ENCODE measurements at places on chromosomes 5 and 9.

DNA sequence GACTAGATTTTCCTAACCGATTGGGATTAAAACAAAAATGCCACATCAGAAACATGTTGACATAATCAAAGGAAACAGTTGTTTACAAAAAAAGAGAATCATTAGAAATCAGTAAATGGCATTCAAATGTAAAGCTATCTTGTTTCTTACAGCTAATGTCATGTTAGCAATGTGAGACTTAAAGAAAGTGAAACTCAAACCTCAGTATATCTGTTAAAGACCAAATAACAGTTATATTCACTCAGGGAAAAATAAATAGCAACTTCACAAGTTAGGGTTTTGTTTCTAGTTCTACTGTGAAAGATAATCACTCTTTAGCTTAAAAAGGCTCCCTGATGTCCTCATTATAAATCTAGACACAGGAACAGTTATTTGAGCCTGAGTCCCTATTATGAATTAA, 189.3 kb upstream of the EFNA5 start:
- no peak for DNase-seq

GRCh38 chr9:114825126-114825795, 19.4 kb upstream of the TNFSF15 start:
- no peak for DNase-seq

DNA sequence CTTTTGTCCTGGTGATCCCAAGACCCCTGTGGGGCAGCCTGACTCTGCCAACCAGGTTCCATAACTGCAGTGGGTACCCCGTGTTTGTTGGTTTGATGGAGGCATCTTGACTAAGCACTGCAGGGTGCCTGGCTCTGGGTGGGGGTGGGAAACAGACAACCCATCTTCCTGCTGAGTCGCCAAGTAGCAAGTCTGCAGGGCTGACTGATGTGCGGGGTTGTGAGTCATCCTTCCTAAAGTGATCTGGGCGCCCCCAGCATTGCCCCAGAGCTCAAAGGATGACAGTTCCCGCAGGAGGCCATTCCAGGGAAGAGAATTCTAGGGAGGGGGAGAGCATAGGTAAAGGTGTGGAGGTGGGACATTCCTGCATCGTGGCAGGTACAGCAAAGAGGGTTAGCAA, 23.5 kb downstream of the DAB2IP start:
- DNase-seq: no peak

DNA sequence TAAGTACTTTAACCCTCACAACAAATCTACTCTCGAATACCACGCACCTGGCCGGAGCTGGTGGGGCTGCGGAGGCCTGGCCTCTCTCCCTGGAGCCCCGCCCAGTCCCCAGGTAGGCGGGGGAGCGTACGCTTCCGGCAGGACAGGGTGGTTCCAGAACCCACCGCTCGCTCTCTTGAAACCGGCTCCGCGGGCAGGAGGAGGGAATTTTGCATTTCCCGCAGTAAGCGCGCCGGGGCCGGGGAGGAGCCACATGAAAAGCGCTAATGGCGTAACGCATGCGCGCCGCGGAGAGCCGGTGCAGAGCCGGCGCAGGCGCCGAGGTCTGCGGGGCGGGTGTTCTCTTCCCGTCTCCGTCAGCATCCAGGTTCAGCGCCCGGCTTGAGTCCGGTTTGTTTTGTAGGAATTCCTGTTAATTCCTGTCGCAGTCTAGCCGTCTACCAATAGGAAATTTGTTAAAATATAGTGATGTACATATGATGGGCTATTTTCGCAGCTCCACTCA, 20.8 kb downstream of the CAVIN4 start:
- peak; percentile 71 for DNase-seq

DNA sequence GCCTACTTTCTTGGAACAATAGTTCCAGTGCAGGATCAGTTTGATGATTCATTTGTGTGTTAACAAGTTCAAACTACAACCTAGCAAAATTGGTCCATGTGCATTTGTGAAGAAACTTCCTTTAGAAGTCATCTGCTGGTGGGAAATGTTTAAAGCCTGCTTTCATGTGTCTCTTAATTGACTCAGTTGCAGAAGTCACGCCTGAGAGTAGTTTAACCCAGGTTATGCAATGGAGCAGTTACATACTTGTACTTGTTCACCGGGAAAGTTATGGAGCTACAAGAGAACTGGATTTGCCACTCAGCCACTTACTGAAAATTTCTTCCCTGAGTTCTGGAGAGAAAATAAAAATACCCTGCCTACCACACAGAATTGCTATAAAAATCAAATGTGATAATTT, 1397.8 kb downstream of the PTPRD start:
- no peak for DNase-seq

- DNase-seq: no peak
These were observed 40.0 kb downstream of the GABRG2 start for GRCh38 chr5:162107591-162107990.

GRCh38 chr5:169571355-169571754, 12.2 kb upstream of the SPDL1 start:
- no peak for DNase-seq

DNA sequence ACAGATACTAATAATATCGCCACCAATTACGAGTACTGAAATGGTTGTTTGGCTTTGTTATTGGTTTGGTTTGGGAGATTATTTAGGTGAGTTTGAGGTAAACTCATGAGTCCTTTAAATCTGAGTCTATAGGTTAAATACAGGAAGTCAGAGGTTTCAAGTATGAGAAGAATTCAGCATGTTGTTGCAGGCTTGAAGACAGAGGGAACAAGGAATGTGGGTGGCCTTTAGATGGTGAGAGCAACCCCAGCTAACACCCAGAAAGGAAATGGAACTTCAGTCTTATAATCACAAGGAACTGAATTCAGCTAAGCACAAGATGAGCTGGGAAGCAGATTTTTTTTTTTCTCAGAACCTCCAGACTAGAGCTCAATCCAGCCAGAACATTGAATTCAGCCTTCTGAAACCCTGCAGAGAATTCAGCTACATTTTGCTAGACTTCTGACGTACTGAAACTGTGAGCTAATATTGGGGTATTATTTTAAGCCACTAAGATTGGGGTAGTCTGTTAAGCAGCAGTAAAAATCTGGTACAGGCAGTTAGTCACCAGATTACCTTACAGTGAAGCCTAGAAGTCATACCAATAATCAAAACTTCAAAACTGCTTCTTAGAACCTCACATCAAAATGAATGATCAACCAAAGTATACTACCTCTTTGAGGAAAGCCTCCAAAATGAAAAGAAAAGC, 216.0 kb upstream of the PUM3 start:
- no peak for DNase-seq
